ENCODE measurements at places on chromosomes 2 and 18. TPM values are rescaled to one million over a fixed set of nuclear protein-coding genes. Genes with fewer than 3 reads are reported as not detected.

DNA sequence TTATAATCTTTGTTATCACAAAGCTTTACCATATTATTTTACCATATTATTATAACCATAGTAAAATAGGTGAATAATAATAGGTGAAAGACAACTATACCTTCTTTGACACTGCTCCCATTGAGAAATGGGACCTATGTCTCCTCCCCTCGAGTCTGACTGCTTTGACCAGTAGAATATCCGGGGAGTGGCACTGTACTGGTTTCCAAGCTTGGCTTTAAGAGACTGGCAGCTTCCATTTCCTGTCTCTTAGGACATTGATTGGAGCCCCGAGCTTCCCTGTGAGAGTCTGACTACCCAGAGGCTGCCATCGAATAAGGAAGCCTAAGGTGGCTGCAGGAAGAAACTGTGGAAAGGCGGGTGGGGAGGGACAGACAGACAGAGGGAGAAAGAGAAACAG is 40.1 kb upstream of the PLEKHM3 start:
- DNase-seq = no peak

ERBB4 gene
- total RNA-seq = 0.06 TPM

MCEE gene
- total RNA-seq = 13.7 TPM

TMEM17 gene
- 0.15 TPM for total RNA-seq

DNA sequence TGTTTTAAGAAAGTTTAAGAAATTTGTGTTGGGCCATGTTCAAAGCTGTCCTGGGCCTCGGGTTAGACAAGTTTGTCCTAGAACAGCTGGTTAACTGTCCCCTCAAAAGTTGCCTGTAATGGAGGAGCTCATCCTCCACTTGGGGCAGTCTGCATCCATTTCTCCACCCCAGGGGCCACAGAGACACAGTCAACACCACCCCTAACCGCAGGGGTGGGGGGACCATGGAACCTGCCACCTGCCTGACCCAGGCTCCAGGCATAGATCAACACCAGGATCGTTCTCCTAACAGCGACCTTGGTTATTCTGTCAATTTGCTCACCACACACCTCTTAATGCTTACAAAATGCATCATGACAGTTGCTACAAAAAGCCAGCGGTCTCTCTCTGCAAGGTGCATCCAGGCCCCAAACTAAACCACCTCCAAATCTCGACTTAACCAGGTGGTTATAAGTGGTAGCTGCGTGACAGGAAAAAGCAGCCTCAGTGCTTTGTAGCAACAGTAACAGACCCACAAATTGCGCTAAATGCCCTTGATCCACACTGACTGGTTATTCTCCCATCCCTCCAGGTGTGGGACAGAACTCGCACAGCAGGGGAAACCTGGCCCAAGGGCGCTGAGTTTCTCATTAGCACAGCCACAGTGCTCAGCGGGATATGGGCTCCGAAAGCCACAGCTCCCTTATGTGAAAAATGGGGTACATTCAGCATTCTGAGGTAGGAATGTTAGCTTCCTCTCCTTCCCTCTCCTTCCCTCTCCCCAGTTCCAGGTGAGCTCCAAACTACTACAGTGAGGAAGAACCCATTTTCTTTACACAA is 48.0 kb downstream of the HDLBP start:
- no peak for DNase-seq

DNA sequence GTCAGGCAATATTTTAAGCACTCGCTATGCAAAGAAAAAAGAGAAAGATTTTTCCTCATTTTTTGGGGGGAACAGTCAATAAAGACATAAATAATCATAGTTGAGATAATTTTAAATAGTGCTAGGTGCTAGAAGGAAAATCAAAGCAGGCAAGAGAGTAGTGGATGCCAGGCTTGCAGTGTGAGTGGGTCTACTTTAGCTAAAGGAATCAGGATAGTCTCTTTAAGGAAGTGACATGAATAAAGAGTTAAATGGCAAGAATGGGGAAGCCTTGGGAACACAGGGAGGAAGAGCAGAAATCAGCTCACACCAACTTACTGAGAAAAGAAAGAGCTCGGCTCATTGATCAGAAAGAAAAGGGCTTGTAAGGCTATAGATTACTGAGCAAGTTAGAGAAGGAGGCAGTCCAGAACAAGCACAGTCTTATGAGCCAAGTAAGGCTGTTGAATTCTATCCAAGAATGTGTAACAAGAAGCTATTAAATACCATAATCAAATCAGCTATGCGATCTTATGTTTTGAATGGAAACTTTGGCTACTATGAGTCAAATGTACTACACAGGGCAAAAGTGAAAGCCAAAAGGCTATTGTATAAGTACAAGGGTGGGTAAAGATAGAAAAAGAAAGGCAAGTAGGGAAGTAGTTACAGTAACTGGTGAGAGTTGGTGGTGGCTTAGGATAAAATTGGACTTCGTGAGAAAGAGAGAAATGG is 833.8 kb upstream of the PIK3C3 start:
- DNase-seq = no peak

- DNase-seq = peak; percentile 6
These were observed 122.7 kb downstream of the COL6A3 start for GRCh38 chr2:237291138-237291792.

POTEI gene
- total RNA-seq = not detected

DNA sequence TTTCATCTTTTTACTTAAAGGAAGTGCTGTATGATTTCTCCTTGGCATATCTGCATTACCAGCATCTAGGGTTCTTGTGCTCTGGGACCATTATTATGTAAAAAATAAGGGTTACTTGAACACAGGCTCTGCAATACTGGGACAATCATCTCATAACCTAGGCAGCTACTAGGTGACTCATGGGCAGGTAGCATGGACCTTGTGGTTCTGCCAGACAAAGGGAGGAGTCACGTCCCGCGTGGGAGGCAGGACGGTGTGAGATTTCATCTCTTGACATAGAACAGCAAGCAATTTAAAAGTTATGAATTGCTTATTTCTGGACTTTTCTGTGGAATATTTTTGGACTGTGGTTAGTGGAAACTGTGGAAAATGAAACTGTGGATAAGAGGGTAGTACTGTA is 34.1 kb downstream of the ASAP2 start:
- DNase-seq = no peak

DNA sequence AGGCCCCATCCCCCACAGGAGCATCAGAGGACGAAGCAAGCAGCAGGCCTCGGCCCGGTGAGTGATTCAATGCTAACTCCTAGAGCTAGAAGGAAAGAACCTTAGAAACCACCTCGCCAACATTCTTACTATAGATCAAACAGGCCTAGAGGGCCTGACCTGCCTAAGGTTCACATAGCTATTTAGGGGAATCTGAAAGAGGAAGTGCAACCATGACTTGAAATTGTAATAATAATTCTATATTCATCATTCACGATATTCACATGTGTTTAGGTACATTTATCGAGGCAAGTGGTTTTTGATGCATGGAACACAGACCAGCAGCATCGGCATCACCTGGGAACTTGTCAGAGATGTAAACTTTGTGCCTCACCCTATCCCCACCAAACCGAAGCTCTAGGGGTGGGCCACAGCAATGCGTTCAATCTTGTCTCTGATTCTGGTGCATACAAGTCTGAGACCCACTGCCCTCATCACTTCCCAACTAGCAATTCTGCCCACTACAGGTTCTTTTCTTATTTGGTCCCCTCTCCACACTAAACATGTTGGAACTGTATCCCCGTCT is 78.0 kb upstream of the DNMT3A start:
- DNase-seq = no peak

GRCh38 chr2:37379881-37380296 is 35.5 kb downstream of the QPCT start:
- DNase-seq = no peak

- no peak for DNase-seq
These were observed 438 bp downstream of the HSPE1 start for GRCh38 chr2:197500503-197501131.

DNA sequence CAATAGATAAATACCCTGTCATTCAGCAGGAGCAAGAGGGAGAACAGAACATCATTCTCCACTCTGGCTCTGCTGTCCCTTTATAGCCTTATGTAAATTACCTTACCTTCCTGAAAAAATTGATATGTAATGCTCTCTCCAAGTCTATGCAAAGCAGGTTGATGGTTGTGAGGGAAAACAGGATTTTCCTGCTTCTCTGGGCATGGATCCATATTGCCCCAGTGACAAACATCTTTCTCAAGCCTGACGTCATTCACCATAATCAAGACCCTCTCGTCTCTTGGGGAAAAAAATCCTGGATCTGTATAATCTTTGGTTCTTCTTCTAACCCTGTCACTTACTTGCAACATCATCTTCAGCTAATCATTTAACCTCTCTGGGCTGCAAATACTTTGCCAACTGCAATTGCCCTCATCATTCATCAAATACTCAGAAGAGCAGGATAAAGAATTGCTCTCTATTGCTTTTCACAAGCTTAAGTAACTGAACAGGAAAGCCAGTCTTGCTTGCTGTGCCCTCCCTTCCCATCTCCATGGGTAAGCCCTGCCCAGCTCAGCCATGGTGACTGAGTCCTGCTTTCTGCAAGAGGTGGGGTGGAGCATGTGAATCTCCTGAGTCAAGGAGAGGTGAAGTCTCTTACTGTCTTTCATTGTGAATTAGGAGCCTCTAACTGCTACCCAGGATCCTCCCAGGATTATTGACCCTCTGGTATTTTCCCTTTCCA is 123.7 kb upstream of the KLF7 start:
- DNase-seq = no peak

DNA sequence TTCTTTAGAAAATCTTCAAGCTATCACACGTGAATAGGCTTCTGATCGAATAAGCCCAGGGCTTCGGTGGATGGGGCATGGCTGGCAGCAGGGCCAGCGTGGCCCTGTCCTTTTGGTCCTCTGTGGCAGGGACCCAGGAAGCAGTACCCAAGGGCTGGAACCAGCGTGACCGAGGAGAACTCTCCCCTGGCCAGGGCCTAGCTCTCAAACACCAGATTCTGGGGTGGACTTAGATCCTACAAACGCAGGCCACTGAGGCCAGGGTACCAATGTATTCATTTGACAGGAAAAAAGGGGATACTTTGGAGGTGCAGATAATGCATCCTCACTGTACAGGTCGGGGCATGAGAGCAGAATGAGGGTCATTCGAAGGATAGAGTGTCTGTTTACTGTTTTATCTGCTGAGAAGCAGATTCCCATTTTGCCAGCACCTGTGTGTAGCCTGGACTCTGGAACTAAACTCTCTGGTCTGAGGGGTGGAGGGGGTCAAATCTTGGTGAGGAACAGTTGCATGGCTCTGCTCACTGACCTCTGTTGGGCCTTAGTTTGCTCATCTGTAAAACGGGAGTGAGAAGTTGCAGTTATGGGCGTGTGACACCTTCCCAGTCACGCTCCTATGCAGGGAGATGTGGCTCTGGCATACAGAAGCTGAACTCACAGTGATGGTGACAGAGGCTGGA is 51.4 kb downstream of the SH3BP4 start:
- DNase-seq = no peak

- DNase-seq = no peak
These were observed 42.1 kb downstream of the RNF152 start for GRCh38 chr18:61850756-61851155.

DNA sequence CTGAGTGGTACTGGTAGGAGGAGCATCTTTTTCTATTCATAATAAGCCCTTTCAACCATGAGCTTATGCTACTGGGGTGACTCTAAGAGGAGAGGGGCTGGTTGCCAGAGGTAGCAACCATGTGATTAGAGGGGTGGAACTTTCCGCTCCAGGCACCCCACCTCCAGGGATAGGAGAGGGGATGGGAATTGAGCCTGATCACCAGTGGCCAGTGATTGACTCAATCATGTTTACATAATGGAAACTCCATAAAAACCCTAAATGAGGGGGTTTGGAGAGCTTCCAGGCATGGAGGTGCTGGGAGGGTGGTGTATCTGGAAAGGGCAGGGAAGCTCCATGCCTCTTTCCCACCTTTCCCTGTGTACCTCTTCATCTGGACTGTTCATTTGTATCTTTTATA is 46.6 kb upstream of the RHOB start:
- DNase-seq = no peak

DNA sequence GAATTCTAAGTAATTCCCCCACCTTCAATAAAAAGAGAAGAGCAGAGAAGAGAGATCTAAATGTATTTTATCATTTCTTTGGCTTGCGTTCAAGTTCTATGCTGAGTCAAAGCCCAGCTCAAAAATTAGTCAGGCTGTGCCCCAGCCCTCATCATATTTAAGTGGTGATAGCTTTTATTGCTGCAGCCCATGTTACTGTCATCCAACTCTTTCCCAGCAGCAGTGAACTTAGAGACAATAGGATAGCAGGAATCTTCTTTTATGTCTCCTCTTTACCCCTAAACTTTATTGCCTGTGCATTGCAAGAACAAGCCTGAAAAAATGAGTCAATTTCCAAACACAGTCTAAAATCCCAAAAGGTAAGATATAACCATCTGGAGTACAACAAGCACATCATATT is 1599.3 kb upstream of the PIK3C3 start:
- DNase-seq = no peak
